ENCODE measurements at places on chromosomes 4 and X.

- no peak for DNase-seq
These were observed 179.9 kb downstream of the NHS start for GRCh38 chrX:17554914-17555313.

GRCh38 chr4:113106108-113106507 is 56.7 kb downstream of the ANK2 start:
- DNase-seq, result no peak

GRCh38 chr4:82284475-82284857 is 89.3 kb downstream of the HNRNPD start:
- no peak for DNase-seq

- no peak for DNase-seq
These were observed at the start of gene CYSLTR1 for GRCh38 chrX:78327370-78328086. Gene CYSLTR1 (minus strand): TSS chrX:78327611. CDS start chrX:78273746, 53,865 bp downstream.

DNA sequence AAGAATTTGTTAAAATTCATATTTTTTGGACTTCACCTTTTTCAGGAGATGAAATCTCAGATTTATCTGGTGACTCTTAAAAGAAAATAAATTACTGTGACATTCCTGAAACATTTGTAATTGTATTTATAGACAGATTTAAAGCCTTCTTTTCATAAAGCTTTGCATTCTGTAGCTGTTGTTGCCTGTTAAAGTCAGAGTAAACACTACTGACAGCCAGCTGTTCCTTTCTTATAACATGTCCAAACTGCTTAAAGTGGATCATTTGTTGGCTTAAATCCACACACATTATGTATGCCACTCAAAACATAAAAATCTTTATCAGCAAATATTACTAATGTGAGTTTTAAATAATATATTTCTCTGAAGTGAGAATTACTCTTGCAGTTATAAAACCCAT is 157.5 kb downstream of the TECRL start:
- no peak for DNase-seq

- DNase-seq, result no peak
These were observed 486.0 kb upstream of the CTSO start for GRCh38 chr4:156439576-156440200.

GRCh38 chrX:154412468-154412867 is 1.1 kb downstream of the TAFAZZIN start:
- no peak for DNase-seq

- DNase-seq, result no peak
These were observed 36.1 kb downstream of the DCK start for GRCh38 chr4:71029504-71029903.

DNA sequence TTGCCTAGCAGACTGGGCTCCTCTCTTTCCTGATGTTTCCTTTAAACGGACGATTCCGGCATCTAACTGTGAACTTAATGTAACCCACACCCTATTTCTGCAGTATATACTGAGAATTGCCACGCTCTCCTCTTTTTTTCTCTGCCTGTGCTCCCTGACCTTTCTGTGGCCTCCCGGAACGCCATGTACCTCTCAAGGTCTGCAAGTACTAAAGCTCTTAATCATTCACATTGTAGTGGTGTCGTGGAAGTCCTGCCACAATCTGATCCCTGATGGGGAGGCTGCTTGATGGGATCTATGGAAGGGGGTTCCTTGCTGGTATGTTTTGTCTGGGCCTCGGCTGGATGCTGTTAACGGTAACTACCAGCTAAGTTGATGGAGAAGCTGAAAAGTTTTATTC is 302.9 kb upstream of the EPHA5 start:
- no peak for DNase-seq

- no peak for DNase-seq
These were observed 104.9 kb upstream of the PRPS2 start for GRCh38 chrX:12686331-12686730.

GRCh38 chr4:76579596-76580375 is 144.8 kb downstream of the SHROOM3 start:
- DNase-seq, result no peak

DNA sequence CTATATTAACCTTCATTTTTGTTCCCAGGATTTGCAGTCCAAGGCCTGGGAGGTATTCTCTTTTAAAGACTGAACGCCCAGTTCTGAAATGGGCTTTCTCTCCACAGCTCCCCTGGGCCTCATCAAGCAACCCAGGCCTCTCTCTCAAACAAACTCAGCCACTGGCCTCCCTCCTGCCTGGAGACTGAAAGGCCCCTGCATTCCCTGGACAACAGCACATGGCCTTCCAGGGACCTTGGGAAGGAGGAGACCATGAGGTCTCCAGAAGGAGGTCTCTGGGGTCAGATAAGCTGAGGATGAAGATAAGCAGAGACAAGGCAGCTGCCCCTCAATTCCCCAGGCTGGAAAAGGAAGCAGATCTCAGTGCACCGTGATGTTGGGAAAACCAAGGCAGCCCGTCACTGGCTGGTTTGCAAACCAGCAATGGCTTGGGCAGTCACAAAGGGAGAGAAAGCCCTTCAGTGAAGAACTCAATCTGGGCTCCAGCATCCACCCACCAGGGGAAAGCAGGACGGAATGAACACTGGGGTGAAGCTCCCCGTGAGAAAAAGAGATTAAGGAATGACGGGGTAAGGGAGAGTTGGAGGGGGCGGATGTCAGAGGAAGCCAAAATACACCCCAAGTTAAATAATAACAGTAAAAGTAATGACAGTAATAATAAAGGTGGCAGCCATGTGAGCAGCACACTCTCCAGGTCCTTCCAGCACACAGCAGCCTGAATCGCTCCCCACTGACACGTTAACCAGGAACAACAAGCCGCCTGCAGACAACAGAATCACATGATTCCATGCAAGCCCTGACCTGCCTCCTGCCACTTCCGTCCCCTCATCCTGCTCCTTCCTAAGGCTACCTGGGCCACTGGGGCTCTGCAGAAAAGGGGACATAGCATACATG is 22.3 kb downstream of the AMOT start:
- no peak for DNase-seq

GRCh38 chrX:40244980-40245379 is 147.2 kb upstream of the BCOR start:
- no peak for DNase-seq

GRCh38 chr4:45349859-45350258 is 623.5 kb upstream of the GNPDA2 start:
- no peak for DNase-seq

DNA sequence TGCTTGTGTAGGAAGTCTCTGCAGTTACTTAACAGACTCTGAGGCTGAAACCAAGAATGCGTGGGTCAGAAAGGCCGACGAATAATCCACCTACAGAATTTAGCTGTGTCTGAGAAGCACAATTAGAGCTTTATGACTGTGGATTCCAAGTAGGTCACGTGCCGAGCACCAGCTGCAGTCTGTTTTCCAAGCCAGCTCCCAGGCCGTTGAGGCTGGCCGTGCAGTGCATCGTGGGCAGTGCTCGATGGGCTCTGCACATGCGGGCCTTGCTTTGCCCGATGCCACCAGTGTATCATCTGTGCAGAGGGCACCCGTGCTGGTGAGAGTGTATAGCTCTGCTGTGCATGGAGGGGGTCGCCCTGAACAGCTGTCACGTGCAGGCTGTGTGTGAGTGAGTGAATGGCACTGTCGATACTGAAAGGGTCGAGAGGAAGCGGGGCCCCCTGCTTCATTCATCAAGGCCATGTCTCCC is 67.5 kb upstream of the CLDN34 start:
- DNase-seq, result no peak

DNA sequence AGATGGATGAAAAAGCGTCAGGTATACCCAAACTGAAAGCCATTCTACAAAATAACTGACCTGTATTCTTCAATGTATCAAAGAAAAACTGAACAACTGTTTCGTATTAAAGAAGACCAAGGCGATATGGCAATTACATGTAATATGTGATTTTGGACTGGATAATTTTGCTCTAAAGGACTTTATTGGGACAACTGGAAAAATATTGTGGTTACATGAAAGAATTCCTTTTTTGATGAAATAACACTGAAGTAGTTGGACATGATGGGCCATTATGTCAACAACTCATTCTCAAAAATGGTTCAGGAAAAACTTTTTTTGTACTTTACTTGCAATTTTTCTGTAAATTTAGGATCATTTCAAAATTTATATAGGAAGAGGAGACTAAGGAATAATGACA is 12.1 kb upstream of the ANTXR2 start:
- DNase-seq, result no peak

GRCh38 chr4:71559957-71560571 is 221.2 kb downstream of the SLC4A4 start:
- no peak for DNase-seq

GRCh38 chr4:39657465-39657864 is 18.8 kb upstream of the SMIM14 start:
- no peak for DNase-seq

GRCh38 chr4:98506462-98507132 is 151.8 kb downstream of the TSPAN5 start:
- no peak for DNase-seq

- no peak for DNase-seq
These were observed 121.3 kb upstream of the AMOT start for GRCh38 chrX:112961981-112962380.

DNA sequence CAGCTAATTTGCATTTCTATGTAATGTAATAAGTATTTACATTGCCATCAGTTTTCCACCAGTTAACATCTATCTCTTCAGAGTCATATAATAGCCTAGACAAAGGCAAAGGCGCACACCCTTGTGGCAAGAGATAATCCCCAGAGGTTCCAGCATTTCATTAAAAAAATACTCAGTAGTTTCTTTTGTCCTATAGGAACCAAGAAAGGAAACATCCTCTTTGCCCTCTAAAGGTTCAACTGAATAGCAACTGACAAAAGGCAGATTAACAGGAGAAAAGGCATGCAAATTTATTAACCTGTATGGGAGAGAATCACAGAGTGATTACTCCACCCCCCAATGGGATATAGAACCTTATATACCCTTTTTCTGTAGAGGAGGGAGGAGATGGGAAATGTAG is 48.4 kb downstream of the MAGEB17 start:
- no peak for DNase-seq

DNA sequence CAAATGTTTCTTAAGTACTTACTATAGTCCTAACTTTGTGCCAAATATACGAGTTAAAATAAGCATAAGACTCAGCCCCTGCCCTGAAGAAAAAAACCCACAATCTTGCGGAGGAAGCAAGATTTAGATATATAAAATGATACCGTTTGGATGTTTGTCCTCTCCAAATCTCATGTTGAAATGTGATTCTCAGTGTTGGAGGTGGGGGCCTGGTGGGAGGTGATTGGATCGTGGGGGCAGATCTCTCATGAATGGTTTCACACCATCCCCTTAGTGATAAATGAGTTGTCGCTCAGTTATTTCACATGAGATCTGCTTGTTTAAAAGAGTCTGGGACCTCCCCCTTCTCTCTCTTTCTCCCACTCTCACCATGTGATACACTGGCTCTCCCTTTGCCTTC is 28.7 kb downstream of the EFHC2 start:
- DNase-seq, result no peak

DNA sequence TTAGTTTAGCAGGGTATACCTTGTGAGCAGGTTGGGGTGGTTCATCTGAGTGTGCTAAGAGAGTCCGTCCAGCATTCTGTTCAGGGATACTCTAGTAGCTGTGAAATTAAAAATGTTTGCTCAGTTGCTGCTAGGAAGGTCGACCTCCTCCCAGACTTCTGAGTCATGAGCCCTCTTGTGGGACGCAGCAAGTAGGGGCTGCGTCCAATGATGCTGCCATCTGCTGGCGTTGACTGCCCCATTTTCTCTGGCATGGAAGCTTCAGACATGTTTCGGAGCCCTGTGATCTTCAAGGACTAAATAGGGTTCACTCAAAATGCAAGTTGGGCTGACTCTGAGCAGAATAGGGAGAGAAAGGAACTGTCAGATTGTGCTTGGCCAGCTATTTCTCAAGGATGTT is 201.0 kb upstream of the ARSJ start:
- no peak for DNase-seq

GRCh38 chrX:37320541-37321203 is 28.5 kb upstream of the PRRG1 start:
- no peak for DNase-seq

DNA sequence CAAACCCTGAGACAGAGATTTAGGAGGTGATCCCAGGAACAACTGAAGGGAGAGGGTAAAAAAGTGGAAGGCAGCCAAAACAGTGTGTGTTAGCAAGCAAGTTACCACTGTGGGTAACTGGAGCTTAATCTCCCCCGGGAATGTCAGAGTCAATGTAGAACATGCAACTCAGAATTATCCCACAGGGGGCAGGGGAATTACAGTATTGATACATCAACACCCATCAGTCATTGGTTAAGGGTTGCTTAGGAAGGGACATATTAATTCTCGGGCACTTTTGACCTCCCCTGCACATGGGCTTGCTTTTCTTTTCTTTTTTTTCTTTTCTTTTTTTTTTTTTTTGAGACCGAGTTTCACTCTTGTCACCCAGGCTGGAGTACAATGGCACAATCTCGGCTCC is 29.3 kb downstream of the CXorf58 start:
- no peak for DNase-seq

- DNase-seq, result no peak
These were observed 20.9 kb upstream of the CD99L2 start for GRCh38 chrX:150919401-150919800.

DNA sequence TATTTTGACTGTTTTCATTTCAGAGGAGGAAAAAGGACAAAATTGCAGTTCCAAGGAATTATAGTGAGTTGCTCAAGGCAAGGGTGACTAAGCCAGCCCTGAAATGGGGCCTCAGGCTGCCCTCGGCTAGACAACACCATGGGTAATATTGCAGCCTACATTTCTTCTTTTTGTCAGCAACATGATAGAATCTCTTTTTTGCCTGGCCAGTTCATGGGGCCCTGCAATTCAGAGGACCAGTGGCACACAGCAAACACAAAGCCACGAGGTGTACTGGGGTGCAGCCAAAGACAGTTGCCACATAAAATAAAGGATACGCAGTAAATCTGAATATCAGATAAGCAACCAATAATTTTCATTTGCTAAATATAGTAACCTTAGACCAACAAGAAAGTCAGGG is 41.8 kb downstream of the RBM47 start:
- no peak for DNase-seq

GRCh38 chr4:155973639-155974475 is 20.2 kb upstream of the CTSO start:
- DNase-seq, result no peak

- no peak for DNase-seq
These were observed 73.6 kb upstream of the QRFPR start for GRCh38 chr4:121454251-121454979.

GRCh38 chrX:16687514-16687913 is 25.0 kb downstream of the CTPS2 start:
- DNase-seq, result no peak

GRCh38 chr4:186885289-186885688 is 161.6 kb upstream of the FAT1 start:
- DNase-seq, result no peak

- no peak for DNase-seq
These were observed 207.0 kb downstream of the LDB2 start for GRCh38 chr4:16691450-16691849.
